Activated CD8-positive, alpha-beta T cell treated with anti-CD3 and anti-CD28 coated beads for 36 hours (primary cell): ENCODE measurements at places on chromosomes 3 and 15. TPM values are rescaled to one million over a fixed set of nuclear protein-coding genes. Genes with fewer than 3 reads are reported as not detected.

The CLDN16 gene
- total RNA-seq = not detected

The GADL1 gene
- total RNA-seq = not detected

The TBCCD1 gene
- total RNA-seq = 10.8 TPM

The ICE2 gene
- total RNA-seq = 74.5 TPM

GRCh38 chr3:42043099-42043813, 47.9 kb upstream of the TRAK1 start:
- H3K36me3 ChIP-seq = peaks cover 3% of the 10 kb centered on the region
- DNase-seq = no peak
- peaks cover 30% of the 10 kb centered on the region for H3K4me1 ChIP-seq
- no peak overlapping the region for H3K4me3 ChIP-seq
- no peaks in the 10 kb centered on the region for H3K27me3 ChIP-seq
- H3K27ac ChIP-seq = no peak overlapping the region

DNA sequence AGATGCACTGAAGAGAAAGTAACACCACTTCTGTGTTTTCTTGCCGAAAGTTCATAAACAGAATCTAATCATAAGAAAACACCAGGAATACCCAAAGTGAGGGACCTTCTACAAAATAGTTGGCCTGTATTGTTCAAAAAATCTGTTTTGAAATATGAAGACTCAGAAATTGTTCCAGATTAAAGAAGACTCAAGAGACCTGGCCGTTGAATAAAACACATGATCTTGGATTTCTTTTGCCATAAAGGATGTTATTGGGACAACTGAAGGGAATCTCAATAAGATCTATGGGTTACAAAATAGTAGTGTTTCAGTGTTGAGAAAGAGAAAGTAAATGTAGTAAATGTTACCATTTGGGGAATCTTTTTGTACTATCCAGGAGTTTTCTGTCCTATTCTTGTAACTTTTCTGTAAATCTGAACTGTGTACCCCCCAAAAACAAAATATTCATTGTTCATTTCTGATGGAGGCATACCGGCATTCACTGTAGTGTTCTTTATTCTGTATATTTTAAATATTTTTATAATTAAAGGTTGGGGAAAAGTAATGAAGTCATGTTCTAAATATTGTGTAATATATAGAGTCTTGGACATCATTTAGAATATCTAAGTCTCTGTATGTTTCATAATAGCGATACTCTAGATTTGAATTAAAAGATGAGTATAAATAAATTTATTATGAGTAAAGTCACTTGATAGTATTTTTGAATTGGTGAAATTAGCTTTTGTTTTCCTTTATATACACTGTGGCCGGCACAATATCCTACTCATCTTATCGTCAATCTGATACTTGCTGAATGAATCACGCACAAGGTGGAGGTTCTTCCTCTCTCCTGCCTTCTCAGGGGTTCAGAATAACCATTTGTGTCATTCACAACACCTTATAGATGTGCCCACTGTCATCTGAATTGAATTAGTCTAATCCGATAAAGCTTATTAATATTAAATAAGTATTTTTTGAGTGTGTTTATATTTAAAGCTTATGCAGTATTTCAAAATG, 66.7 kb downstream of the TRAK1 start:
- H3K27me3 ChIP-seq = no peaks in the 10 kb centered on the region
- H3K36me3 ChIP-seq = no peaks in the 10 kb centered on the region
- H3K4me3 ChIP-seq = no peak overlapping the region
- no peak for DNase-seq

- H3K27me3 ChIP-seq = no peaks in the 10 kb centered on the region
- H3K4me3 ChIP-seq = no peak overlapping the region
- H3K4me1 ChIP-seq = no peaks in the 10 kb centered on the region
- DNase-seq = no peak
- H3K36me3 ChIP-seq = no peaks in the 10 kb centered on the region
- H3K27ac ChIP-seq = no peak overlapping the region
Measured at GRCh38 chr3:20405744-20406143, 219.7 kb upstream of the SGO1 start.

GRCh38 chr3:25025236-25025635, 402.8 kb upstream of the RARB start:
- H3K27ac ChIP-seq = no peak overlapping the region
- H3K27me3 ChIP-seq = no peaks in the 10 kb centered on the region
- H3K36me3 ChIP-seq = no peaks in the 10 kb centered on the region
- DNase-seq = no peak

DNA sequence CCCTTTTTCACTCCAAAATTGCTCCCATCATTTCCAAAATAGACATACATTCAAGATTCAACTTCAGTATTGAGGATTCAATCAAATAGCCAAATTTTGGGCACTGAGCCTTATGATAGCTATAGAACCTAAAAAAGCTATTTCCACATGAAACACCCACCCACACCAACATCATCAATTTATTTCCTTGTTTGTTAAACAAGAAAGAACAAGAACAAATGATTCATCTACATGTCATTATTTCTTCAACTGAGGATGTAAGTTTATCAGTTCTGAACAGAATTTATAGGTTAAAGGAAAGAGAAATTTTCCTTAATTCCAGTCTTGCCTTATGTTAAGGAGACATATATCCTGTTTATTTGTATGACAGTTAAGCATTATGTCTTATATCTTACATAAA, 32.2 kb downstream of the DPPA2 start:
- DNase-seq = no peak
- H3K27ac ChIP-seq = no peak overlapping the region
- no peaks in the 10 kb centered on the region for H3K4me1 ChIP-seq
- no peaks in the 10 kb centered on the region for H3K27me3 ChIP-seq

GRCh38 chr3:138284079-138284478, 45.6 kb downstream of the NME9 start:
- H3K4me3 ChIP-seq = no peak overlapping the region
- peaks cover 2% of the 10 kb centered on the region for H3K4me1 ChIP-seq
- no peak for DNase-seq
- peaks cover 20% of the 10 kb centered on the region for H3K36me3 ChIP-seq
- no peak overlapping the region for H3K27ac ChIP-seq

GRCh38 chr3:39186692-39187151, 5.7 kb downstream of the XIRP1 start:
- H3K36me3 ChIP-seq = no peaks in the 10 kb centered on the region
- no peak for DNase-seq
- H3K4me3 ChIP-seq = no peak overlapping the region
- no peaks in the 10 kb centered on the region for H3K27me3 ChIP-seq

DNA sequence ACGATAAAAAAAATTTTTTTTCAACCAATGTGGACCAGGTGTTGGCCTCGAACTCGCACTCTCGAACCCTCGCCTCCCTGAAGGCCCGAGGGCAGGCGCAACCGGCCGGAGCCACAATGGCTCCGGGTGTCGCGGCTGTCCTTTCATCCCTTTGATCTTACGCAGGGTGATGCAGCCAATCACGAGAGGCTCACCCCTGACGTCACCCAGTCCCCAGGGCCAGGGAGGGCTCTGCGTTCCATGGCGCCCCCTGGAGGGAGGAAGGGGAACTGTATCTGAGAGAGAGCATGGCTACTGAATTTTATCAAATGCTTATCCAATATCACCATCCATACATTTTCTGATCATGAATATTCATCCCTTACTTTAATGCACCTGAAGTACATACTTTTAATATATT, 15.4 kb upstream of the GMNC start:
- no peaks in the 10 kb centered on the region for H3K4me1 ChIP-seq
- DNase-seq = peak; percentile 35
- no peak overlapping the region for H3K4me3 ChIP-seq
- no peak overlapping the region for H3K27ac ChIP-seq

DNA sequence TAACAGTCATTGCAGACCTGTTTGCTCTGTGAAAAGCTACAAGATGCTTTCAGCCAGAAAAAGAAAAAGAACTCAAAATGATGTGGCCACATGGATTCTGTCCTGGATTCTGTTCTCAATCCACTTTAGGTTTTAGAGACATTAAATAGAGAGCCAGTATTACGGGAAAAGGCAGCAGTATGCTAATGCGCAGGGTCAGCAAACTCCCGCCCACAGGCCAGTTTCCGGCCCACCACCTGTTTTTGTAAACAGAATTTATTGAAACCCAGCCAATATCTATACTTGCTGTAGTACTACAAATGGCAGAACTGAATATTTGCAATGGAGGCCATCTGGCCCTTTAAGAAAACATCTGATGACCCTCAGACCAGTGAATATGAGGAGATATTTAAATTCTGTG, 416.1 kb downstream of the ERC2 start:
- peaks cover 1% of the 10 kb centered on the region for H3K27me3 ChIP-seq
- H3K4me1 ChIP-seq = no peaks in the 10 kb centered on the region
- no peak overlapping the region for H3K27ac ChIP-seq
- H3K4me3 ChIP-seq = no peak overlapping the region

- peaks cover 16% of the 10 kb centered on the region for H3K4me1 ChIP-seq
- H3K27me3 ChIP-seq = peaks cover 65% of the 10 kb centered on the region
- peak overlapping the region; percentile 16 for H3K4me3 ChIP-seq
- peak; percentile 12 for DNase-seq
- no peak overlapping the region for H3K27ac ChIP-seq
Measured at GRCh38 chr3:169147238-169148008, 516.1 kb downstream of the MECOM start.

- no peak overlapping the region for H3K4me3 ChIP-seq
- H3K36me3 ChIP-seq = no peaks in the 10 kb centered on the region
- H3K27me3 ChIP-seq = peaks cover 5% of the 10 kb centered on the region
- peak; percentile 13 for DNase-seq
- no peak overlapping the region for H3K27ac ChIP-seq
- H3K4me1 ChIP-seq = no peaks in the 10 kb centered on the region
Measured at GRCh38 chr15:57503051-57503702, 88.5 kb upstream of the MYZAP start.

DNA sequence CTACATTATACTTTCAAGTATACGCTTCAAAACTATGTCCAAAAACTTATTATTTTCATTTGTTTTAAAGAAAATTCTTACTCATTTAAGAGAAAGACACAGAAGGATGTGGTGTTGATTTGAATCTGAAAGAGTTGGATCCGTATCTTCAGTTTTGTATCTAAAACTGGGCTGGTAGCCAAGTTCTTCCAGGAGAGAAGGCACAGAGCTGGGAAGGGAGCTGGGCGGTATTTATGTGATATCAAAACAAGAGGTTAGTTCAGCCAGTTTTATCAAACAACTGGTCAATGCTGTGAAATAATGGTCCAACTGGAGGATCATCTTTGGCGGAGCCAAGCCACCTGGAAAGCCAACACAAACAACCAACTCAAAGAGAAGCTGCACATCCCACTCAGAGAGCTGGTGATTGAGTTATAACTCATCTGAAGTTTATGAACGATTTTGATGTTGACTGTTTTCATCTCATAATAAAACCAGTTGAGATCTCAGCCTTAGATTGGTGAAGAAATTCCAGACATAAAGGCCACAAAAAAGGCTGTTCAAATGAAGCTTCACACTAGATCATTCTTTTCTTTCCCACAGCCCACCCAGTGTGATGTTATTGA, 489.6 kb upstream of the RASGRP1 start:
- H3K36me3 ChIP-seq = no peaks in the 10 kb centered on the region
- H3K27me3 ChIP-seq = peaks cover 4% of the 10 kb centered on the region
- H3K27ac ChIP-seq = no peak overlapping the region
- DNase-seq = no peak
- no peak overlapping the region for H3K4me3 ChIP-seq

- no peak for DNase-seq
- peaks cover 3% of the 10 kb centered on the region for H3K27me3 ChIP-seq
- no peaks in the 10 kb centered on the region for H3K36me3 ChIP-seq
- H3K27ac ChIP-seq = no peak overlapping the region
- no peak overlapping the region for H3K4me3 ChIP-seq
Measured at GRCh38 chr3:127734181-127734720, 61.5 kb downstream of the ABTB1 start.

- peak overlapping the region; percentile 9 for H3K27ac ChIP-seq
- H3K27me3 ChIP-seq = no peaks in the 10 kb centered on the region
- H3K4me1 ChIP-seq = peaks cover 28% of the 10 kb centered on the region
- H3K36me3 ChIP-seq = peaks cover 68% of the 10 kb centered on the region
- H3K4me3 ChIP-seq = no peak overlapping the region
Measured at GRCh38 chr3:66386011-66386924, 114.6 kb downstream of the LRIG1 start.
